ENCODE measurements at places on chromosomes 16 and 17.

DNA sequence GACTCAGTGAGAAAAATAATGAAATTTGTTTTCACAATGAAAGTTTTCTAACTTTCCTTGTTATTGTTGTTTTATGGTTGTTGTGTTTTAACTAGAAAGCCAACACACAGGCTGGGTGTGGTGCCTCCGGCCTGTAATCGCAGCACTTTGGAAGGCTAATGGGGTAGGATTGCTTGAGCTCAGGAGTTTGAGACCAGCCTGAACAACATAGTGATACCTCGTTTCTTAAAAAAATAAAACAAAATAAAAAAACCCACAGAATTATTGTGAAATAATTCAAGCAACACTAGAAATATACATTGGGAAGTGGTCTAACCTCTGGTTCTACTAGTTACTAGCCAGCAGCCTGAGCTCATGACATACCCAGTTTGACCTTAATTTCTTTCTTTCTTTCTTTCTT, 630 bp downstream of the MILR1 start:
- no peak for DNase-seq

GRCh38 chr16:9860876-9861275, 321.4 kb downstream of the GRIN2A start:
- DNase-seq: no peak

DNA sequence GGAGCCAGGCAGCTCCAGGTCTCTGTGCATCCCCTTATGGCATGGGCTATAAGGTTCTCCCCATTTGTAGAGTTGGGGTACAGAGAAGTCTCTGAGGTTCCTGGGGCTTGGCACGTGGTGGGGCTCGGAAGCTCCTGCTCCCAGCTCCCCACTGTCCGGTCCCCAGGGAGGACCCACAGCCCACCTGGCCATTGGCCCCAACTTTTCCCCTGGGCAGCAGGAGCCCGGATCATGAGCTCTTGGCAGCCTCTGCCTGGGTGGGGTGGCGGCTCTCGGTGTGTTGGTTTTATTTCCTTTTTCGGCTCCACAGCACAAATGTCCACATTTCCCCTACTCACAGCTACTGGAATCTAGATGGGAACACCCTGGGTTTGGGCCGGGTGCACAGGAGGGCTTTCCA, 30.5 kb downstream of the GSE1 start:
- DNase-seq: no peak

DNA sequence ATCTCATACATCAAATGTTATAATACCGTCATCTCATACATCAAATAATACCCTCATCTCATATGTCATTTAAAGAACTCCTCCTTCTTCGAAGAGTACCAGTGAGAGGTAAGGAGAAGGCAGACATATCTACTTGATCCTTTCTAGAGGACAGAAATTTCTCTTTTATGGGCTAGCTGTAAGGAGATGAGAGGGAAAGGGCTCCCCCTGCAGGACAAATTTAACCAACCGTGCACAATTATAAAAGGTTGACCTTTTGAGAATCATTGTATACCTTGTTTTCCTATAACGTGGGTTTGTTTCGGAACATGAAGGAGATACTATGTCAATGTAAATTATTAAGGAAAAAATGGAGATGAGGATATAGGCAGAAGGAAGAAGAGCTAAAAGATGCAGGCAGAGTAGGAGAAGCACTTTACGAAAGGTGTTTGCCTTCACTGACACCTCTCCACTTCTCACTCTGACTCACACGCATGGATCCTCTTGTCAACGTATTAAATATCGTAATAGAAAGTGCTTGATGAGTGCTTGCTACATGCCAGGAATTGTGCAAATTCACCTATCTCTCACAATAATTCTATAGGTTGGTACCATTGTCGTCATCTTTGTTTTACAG, 465.9 kb upstream of the ERCC4 start:
- DNase-seq: no peak

DNA sequence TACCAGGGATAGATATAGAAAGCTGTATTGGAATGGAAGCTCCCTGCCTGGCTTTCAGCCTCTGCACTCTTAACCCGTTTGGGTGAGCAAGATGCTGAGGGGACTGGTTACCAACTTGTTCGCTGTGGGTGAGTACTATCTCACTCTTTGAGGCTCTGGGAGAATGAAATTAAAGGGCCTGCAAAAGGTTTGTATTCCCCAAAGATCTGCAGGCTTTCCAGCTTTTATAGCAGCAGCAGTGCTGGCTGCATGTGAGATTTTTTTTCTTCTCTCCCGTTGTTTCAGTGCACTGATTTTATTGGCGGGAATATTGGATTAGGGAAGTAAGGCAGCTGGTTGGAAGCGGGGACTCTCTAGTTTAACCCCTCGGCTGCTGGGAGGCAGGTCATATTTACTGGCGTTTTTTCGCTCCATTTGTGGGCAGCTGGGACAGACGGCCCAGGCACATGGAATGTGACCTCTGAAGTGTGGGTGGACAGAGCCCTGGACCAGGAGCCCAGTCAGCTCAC, 30.9 kb downstream of the C17orf75 start:
- DNase-seq: no peak

DNA sequence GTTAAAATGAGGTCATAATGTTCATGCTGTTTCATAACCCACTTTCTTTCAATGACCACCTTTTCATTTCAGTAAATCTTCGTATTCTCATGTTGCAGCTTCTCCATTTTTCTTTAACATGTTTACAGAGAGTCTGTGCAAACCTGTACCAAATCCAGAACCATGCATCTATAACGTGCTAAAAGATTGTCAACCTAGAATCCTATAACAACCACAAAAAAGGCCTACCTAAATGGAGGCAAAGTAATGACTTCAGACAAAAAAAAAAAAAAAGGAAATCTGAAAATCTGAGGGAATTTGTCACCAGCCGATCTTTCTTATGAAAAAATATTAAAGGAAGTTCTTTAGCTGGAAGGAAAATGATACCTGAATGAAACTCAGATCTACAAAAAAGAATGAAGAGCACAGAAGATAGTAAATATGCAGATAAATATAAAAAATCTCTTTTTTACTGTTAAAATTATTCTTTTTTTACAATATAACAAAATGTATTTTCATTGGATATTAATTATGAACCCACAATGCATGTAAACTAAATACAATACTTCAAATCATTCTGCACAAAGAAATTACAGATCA, 1.4 kb upstream of the SLFN11 start:
- DNase-seq: no peak

- DNase-seq: no peak
Measured at GRCh38 chr16:80627108-80627507, 86.3 kb downstream of the DYNLRB2 start.

- no peak for DNase-seq
Measured at GRCh38 chr16:81198635-81199034, 39.9 kb upstream of the BCO1 start.

DNA sequence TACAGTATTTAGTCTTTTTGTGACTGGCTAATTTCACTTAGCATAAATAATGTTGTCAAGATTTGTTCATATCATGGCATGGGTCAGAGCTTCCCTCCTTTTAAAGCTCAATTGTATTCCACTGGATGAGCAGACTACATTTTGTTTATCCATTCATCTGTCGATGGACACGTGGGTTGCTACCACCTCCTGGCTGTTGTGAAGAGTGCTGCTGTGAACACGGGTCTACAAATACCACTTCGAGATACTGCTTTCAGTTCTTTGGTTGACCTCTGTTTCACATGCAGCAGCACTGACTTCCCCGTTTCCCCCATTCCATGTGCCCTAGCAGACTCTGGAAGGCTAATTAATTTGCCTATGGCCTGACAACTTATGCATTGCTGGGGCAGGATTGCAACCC, 285.4 kb downstream of the SHISA9 start:
- DNase-seq: no peak

DNA sequence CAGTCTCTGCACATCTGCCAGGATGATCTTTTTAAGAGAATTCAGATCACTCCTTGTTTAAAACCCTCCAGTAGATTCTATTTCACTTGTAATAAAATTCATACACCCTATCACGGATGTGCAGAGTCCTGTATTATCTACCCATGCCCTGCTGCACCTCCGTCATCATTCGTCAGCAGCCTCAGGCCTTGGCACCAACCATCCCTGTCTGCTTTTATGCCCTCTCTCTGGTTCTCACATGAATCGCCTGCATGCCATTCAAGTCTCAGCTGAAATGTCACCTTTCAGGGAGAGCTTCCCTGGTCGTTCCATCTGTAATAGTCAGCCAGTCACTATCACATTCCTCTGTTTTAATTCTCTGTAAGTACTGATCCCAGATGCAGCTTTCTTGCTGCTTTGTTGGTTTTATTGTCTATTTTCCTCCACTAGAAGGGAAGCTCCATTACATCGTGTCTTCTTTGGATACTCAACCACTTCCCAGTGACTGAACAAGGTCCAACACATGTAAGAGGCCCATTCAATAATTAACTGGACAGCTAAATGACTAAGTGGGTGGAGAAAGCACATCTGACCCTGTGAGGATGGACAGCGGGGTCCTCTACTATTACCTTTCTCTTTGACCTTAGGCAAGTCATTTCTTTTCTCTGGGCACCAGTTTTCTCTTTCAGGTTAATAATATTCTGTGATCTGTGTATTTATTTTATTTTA, 81.2 kb upstream of the GOT2 start:
- DNase-seq: no peak

- no peak for DNase-seq
Measured at GRCh38 chr17:57349541-57350247, 93.4 kb downstream of the MSI2 start.

- DNase-seq: no peak
Measured at GRCh38 chr16:63129411-63130125, 1093.3 kb upstream of the CDH8 start.

DNA sequence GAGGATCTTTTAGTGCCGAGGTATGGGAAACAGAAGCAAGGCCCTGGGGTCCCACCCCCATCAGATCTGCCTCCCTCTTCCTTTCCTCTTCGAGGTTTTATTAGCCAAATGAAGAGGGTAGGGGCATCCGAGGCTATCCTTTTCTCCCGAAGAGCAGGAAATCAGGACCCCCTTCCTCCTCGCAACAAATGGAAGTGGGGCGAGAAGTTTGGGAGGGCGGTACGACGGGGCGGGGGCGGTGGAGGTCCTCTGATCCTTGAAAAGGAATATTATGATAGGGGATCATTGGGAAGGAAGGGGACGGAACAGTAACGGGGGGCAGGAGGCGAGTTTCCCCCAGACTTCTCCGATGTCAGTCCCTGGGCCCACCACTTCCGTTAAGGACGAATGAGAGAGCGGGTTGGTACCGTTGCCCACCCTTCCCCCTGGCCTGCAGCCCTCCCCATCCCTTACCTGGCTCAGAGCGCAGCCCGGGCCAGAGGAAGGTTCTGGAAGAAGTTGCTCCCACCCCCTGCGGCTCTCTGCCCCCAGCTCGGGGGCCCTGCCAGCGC, 309 bp downstream of the FOXJ1 start:
- no peak for DNase-seq

DNA sequence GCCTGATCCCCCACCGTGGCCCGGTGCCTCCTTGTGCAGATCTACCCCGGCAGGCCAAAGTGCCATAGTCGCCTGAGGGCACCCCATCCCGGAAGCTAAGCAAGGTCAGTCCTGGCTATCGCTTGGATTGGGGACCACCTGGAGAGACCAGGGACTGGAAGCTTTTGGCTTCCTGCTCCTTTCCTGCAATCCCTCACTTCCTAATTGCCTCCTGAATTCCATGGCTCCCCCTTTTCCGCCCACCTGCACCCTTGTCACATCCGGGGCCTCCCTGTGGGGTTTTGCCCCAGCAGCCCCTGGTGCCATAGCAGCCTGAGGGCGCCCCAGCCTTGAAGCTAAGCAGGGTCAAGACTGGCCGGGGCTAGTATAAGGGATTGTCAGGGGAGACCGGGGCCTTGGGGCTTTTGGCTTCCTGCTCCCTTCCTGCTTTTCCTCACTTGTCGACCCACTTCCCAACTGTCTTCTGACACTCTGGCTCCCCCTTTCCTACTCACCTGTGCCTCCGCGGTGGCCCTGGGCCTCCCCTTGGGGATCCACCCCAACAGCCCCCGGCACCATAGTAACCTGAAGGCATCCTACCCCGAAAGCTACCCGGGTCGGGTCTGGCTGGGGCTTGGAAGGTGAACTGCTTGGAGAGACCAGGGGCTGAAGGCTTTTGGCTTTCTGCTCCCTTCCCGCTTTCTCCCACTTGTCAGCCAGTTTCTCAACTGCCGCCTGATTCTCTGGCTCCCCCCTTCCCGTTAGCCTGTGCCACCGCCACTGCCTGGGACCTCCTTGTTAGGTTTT, 2293.6 kb downstream of the TP53TG3F start:
- DNase-seq: no peak

GRCh38 chr17:68657576-68657975, 56.4 kb upstream of the FAM20A start:
- DNase-seq: no peak

- DNase-seq: no peak
Measured at GRCh38 chr17:8277317-8277716, 11.2 kb upstream of the RANGRF start.

GRCh38 chr16:85451641-85452363, 161.3 kb upstream of the GSE1 start:
- DNase-seq: no peak

GRCh38 chr17:81579821-81580321, 27.7 kb upstream of the FAAP100 start:
- DNase-seq: no peak

DNA sequence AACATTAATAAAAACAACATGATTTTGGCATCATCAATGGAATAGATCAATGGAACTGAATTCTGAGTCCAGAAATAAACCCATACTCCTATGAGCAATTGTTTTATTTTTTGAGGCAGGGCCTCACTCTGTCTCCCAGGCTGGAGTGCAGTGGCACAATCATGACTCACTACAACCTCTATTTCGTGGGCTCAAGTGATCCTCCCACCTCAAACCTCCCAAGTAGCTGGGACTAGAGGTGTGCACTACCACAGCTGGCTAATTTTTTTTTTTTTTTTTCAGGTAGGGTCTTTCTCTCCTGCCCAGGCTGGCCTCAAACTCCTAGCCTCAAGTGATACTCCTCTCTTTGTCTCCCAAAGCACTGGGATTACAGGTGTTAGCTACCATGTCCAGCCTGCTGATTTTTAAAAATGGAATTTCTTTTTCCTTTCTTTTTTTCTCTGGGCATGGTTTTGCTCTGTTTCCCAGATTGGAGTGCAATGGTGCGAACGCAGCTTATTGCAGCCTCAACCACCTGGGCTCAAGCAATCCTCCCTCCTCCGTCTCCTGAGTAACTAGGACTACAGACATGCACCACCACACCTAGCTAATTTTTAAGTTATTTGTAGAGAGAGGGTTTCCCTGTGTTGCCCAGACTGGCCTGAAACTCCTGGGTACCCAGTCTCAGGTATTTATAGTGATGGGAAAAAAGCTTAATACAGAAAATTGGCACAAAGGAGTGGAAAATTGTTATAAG, 7.3 kb upstream of the PRDM7 start:
- DNase-seq: no peak

GRCh38 chr17:8614988-8615387, 15.5 kb downstream of the MYH10 start:
- DNase-seq: no peak

DNA sequence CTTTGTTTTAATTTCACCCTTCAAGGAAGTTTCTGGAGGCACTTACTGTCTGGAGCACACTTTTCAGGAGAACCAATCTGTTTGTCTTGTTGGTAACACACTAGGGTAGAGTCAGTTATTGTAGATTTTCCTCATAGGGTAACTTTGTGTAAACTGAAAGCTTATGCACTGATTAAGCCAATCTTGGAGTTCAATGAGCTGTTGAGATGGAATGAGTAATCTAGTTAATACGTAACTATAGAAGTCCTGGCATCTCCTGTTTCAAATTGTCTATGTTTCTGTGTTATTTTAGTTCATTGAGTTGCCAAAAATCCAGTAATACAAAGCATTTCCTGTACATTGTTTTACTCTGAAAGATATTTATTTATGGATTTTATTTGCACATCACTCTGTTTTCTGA, 111.6 kb upstream of the HAS3 start:
- no peak for DNase-seq

Data from stimulated activated CD8-positive, alpha-beta memory T cell treated with anti-CD3 and anti-CD28 coated beads, Interleukin-12 subunit alpha, Interleukin-12 subunit beta, amount 100 ng/mL, for 4 hours (primary cell).